ENCODE measurements at places on chromosomes 16 and 17.

GRCh38 chr16:46996952-46997458 is 23.5 kb upstream of the DNAJA2 start:
- no peak for DNase-seq

DNA sequence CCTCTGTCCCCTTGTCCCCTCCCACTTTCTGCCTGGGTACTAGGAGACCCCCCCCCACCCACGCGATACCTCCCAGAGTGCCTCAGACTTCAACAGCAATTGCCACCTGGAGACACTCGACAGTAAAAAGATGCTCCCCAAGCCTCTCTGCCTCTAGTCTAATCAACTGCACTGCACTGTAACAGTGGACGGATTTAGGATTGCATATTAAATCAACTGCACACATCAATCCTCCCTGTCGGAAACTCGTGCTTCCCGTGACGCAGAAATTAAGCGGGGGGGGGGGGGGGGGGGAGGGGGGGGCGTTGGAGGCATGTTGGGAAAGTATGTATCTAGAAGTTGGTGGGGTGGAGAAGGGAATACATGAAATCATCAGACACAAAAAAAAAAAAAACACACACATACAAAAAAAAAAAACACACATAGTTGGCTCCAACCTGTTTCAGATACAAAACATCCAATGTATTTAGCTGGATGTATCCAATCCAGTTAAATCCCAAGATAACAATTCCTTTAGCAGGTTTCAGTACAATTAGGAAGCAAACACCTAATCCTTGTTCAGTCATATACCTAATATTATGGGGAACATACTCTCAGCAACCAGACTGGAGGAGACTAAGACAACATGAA is 29.7 kb downstream of the FAM222B start:
- DNase-seq, result no peak

DNA sequence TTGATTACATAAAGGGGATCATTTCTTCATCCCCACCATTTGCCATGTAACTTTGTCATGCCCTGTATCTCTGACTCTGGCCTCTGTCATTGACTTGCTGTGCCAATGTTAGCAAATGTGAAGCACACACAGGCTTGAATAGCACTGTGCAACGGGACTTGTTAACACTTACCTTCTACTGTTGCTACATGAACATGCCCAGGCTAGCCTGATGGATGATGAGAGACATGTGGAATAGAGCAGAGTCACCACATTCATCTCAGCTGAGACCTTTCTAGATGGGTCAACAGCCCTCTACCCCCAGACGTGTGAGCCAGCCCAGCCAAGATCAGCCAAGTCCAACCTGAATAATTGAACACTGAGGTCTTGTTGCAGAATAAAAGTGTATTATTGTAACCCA is 162.1 kb upstream of the SALL1 start:
- DNase-seq, result no peak

- DNase-seq, result no peak
These were observed 274.5 kb upstream of the ELAC2 start for GRCh38 chr17:13292291-13292690.

- no peak for DNase-seq
These were observed 192.5 kb downstream of the ZNF423 start for GRCh38 chr16:49663081-49664065.

DNA sequence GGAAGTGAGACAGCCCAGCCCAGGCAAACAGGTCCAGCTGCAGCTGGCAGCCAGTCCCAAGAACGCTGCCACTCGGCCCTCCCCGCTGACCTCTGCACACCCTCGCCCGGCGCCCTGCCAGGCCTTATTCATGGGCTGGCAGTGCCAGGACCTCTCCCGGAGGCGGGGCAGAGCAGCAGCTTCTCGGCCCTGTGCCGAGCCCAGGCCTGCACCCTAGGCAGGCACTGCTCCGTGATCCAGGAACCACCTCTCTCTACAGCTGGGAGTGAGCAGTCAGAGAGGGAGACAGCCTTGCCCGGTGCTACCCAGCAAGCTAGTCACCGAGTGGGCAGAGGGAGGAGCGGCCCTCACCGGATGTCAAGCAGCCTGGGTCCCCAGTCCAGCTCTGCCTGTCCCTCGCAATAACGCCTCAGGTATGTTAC is 79.9 kb upstream of the CBX4 start:
- no peak for DNase-seq

DNA sequence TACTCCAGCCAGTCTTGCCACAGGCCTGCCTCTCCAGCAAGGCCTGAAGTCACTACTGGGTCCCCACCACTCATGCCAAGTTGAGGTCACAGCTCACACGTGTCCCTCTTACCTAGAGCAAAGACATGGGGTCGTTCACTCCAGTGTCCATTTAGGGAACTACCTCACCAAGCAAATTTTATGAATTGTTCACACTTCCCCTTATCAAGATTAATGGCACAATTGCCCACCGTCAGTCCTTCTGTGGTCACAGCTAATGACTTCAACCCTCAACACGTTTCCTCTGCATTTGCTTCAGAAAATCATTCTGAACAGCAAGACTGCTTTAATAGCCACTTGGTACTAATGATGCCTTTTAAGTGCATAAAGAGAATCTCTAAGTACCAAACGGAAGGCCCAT is 14.6 kb downstream of the IRX6 start:
- no peak for DNase-seq

GRCh38 chr16:84982434-84982833 is 28.9 kb downstream of the ZDHHC7 start:
- DNase-seq, result no peak

DNA sequence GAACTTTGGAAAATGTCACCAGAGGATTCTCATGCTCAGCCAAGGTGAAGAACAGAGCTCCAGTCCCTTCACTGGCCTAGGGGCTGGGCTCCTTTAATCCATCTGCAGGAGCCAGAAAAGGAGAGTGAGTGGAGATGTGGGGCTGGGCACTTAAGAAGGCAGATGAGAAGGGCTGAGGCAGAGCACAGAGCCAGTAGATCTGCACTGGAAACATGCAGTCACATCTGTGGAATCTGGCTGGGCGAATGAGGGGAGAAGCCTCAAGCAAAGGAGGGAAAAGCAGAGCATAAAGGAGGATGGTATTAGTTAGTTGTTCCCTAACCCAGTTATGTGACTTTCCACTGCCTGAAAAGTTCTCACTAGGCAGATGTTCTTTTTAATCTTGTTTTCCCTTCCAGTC is 50.4 kb upstream of the BCAR1 start:
- DNase-seq, result no peak

GRCh38 chr17:9844153-9844552 is 18.4 kb downstream of the GLP2R start:
- DNase-seq, result no peak

DNA sequence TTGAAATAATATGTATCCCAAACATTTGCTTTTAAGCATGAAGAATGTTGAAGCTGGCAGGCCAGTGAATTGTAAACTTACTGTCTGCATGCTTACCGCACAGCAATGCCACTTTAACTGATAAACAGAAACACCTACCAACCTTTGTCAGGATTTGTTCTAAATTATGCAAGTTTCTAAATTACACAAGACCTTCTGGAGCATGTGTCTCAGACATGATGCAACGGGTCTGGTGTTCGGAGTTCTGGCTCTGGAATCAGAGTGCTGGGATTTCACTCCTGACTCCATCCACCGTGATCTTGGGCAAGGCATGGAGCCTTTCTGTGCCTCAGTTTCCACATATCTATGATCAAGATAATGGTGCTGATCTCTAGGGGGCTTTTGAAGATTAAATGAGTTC is 111.2 kb downstream of the CCT6B start:
- no peak for DNase-seq

DNA sequence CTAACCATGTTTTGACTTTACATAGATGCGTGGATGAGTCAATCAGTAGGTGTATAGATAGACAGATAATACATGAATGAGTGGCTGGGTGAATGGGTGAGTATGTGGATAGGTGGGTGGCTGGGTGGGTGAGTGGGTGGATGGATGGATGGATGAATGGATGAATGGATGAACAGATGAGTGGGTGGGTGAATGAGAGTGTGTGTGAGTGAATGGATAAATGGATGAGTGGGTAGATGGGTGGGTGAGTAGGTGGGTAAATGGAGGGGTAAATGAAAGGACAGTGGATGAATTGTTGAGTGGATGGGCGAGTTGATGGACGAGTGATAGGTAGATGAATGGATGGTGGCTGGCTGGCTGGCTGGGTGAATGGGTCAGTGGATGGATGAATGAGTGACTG is 23.2 kb downstream of the C16orf95 start:
- DNase-seq, result no peak

DNA sequence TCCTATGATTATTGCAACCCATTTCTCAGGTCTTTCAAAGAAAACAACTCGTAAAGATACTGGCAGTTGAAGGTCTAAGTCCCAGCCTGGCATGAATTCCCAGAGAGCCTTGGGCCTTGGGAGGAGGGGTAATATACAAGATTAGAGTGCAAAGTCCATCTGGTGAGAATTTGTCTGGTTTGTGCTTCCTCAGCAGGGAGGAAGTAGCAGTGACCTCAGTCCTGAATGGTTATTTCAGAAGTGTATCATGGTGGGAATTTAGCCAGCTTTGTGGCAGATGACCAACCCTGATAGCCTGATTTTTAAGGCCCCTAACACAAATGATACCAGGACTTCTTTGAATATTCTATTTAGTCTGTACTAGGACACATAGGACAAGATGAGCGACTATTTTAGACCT is 151.2 kb upstream of the TBX2 start:
- no peak for DNase-seq

GRCh38 chr16:80341263-80341662 is 199.5 kb upstream of the DYNLRB2 start:
- DNase-seq, result no peak

DNA sequence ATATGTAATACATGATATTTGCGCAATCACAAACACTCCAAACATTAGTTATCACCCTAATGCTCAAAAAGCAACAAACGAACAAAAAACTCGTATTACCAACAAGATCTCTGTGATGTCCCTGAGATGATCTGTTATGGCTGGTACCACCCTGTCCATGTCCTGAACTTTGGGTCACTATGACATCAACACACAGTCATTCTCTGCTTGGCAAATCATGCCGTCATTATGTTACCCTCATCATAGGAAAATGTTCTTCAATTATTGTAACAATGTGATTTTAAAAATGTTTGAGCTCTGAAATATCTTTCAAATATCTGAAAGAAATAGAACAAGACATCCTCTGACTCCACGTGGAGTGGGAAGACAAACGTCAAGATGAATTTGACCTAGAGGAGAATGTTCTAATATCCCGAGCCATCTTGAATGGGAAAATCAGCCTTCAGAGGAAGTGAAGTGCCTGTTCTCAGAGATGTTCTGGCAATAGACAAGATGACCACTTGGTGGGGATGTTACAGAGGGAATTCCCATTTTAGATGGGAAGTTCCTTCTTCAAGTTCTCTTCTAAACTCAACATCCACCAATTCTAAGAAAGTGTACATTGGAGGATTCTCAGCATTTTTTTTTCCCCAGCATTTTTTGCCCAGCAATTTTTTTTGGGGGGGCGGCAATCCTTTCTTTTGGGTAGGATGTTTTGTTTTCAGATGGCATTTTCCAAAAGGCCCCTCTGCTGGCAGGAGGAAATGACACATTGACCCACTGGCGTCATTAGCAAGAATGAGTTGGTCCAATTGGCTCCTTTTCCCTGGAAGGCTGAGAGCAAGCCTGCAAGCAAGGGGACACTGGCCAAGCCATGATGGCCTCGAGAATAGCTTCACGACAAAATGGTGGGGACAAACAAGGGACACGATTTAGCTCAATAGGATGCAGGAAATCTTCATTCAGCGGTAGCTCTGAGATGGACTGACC is 3.7 kb upstream of the HSD17B2 start:
- DNase-seq, result no peak

GRCh38 chr17:44314031-44314430 is 5.6 kb downstream of the RUNDC3A start:
- no peak for DNase-seq

- DNase-seq, result no peak
These were observed 24.5 kb upstream of the CIBAR2 start for GRCh38 chr16:85136702-85137322.

- no peak for DNase-seq
These were observed 40.8 kb upstream of the BHLHA9 start for GRCh38 chr17:1229349-1229899.

- no peak for DNase-seq
These were observed 1.2 kb downstream of the SLC6A4 start for GRCh38 chr17:30234296-30234695.

GRCh38 chr17:47243737-47244598 is 9.7 kb upstream of the ITGB3 start:
- DNase-seq, result no peak

- no peak for DNase-seq
These were observed 35.3 kb upstream of the PITPNM3 start for GRCh38 chr17:6591599-6592158.

GRCh38 chr16:4114257-4115208 is 1.7 kb downstream of the ADCY9 start:
- no peak for DNase-seq
